Osteoblast (primary cell): ENCODE measurements at places on chromosomes 5 and 9.

- no peak overlapping the region for H3K4me3 ChIP-seq
- peaks cover 64% of the 10 kb centered on the region for H3K36me3 ChIP-seq
- no peaks in the 10 kb centered on the region for H3K27me3 ChIP-seq
- DNase-seq = no peak
These were observed 98.5 kb downstream of the MRPS27 start for GRCh38 chr5:72221541-72221940.

DNA sequence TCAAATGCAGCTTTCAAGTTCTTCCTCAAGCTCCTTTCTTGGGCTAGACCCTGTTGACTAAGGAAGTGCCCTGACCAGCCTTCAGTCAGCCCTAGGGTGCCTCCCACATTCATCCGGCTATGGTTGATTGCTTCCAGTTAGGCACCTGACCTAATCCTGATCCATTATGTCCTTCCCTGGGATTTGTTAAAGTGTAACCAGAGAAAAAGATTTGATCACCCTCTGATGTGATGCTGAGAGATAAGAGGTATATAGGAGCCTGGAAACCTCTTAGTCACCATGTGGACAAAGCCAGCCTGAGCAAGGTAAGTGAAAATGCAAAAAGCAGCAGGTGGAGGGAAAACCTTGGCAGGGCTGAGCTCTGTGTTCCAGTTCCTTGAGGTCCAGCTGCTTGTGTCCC, 178.8 kb upstream of the ERCC6L2 start:
- DNase-seq = no peak
- H3K4me1 ChIP-seq = no peaks in the 10 kb centered on the region
- no peak overlapping the region for H3K27ac ChIP-seq
- H3K36me3 ChIP-seq = no peaks in the 10 kb centered on the region
- H3K27me3 ChIP-seq = no peaks in the 10 kb centered on the region

- peaks cover 11% of the 10 kb centered on the region for H3K4me1 ChIP-seq
- no peak for DNase-seq
- H3K27me3 ChIP-seq = no peaks in the 10 kb centered on the region
These were observed 6.6 kb upstream of the ASPN start for GRCh38 chr9:92488681-92489550.

- peak; percentile 93 for DNase-seq
- peaks cover 40% of the 10 kb centered on the region for H3K4me1 ChIP-seq
- peak overlapping the region; percentile 50 for H3K4me3 ChIP-seq
- peaks cover 46% of the 10 kb centered on the region for H3K27me3 ChIP-seq
- peak overlapping the region; percentile 58 for H3K27ac ChIP-seq
These were observed 54.9 kb downstream of the COL15A1 start for GRCh38 chr9:98998441-98999151.

GRCh38 chr5:141547921-141548320, 59.0 kb downstream of the PCDHGC5 start:
- H3K4me1 ChIP-seq = no peaks in the 10 kb centered on the region
- peaks cover 3% of the 10 kb centered on the region for H3K36me3 ChIP-seq
- H3K4me3 ChIP-seq = no peak overlapping the region
- no peak for DNase-seq
- H3K27me3 ChIP-seq = no peaks in the 10 kb centered on the region

- no peaks in the 10 kb centered on the region for H3K36me3 ChIP-seq
- no peak for DNase-seq
- peaks cover 16% of the 10 kb centered on the region for H3K4me1 ChIP-seq
- H3K4me3 ChIP-seq = no peak overlapping the region
These were observed 86.5 kb downstream of the KDM4C start for GRCh38 chr9:6844267-6844666.

- H3K36me3 ChIP-seq = no peaks in the 10 kb centered on the region
- H3K27ac ChIP-seq = no peak overlapping the region
- no peaks in the 10 kb centered on the region for H3K27me3 ChIP-seq
These were observed 7.3 kb downstream of the PPP3R2 start for GRCh38 chr9:101587332-101588043.

GRCh38 chr9:104905153-104905901, 22.6 kb downstream of the ABCA1 start:
- no peak for DNase-seq
- H3K4me1 ChIP-seq = peaks cover 35% of the 10 kb centered on the region
- H3K27ac ChIP-seq = no peak overlapping the region
- no peaks in the 10 kb centered on the region for H3K36me3 ChIP-seq

DNA sequence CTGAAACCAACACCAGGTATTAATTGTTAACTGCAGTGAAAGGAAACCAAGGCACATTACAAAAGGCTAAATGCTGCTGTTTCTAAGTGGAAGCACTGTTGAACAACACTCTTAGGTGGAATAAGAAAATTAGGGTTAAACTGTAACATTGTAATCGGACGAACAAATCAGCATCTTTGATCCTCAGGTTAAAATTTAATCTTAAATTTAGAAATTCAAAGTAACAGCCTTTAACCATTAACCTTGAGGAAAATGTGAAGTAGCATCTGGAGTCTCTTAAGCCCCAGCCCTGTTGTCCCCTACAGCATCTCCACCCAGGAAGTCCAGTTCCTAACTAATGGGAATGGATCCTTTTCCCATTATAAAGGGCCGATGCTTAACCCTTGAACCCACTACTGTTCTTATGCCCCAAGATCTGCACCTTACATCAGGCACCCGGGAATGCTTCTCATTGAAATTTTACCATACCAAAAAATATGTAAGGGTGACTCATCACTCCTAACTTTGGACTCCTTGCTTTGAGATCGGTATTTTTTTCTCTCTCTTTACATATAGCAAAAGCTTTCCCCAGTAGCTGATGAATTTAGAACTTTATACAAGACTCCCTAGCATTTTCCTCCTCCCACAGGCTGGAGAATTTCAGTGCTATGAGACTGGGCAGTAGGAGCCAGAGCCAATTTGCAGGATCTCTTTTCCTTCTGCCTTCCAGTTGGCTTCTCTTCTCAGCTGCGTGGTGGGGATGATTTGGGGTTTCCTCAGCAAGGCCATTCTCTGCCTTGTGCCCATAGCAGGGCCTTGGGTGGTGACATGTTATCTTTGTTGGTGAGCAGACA, 32.0 kb upstream of the ITGA2 start:
- H3K27ac ChIP-seq = no peak overlapping the region
- DNase-seq = peak; percentile 65

GRCh38 chr9:133976191-133976861, 15.8 kb downstream of the VAV2 start:
- no peak overlapping the region for H3K4me3 ChIP-seq
- H3K4me1 ChIP-seq = no peaks in the 10 kb centered on the region
- DNase-seq = peak; percentile 70
- H3K27ac ChIP-seq = no peak overlapping the region

DNA sequence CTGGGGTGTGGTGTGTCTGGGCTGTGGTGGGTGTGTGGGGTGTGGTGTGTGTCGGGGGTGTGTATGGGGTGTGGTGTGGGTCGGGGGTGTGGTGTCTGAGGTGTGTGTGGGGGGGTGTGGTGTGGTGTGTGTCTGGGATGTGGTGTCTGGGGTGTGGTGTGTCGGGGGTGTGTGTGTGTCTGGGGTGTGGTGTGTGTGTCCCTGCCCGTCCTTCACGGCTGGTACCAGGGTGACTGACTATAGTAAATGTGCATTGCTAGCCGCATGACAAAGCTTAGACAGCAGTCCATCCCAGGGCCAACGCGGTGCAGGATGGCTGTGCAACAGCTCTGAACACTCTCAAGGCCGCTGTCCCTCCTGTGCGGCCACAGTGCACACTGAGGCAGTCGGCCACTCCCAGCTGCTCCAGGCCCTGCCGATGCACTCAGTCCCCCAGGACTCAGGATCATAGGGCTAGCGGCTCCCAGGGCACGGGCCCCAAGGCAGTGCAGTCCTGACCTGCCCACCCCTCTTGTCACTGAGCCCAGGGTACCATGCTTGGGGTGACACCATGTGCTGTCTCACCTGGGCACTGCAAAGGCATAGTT, 54.0 kb downstream of the SECISBP2 start:
- no peak overlapping the region for H3K27ac ChIP-seq
- no peaks in the 10 kb centered on the region for H3K36me3 ChIP-seq
- H3K27me3 ChIP-seq = no peaks in the 10 kb centered on the region
- DNase-seq = peak; percentile 74

- H3K36me3 ChIP-seq = no peaks in the 10 kb centered on the region
- peaks cover 10% of the 10 kb centered on the region for H3K4me1 ChIP-seq
- DNase-seq = no peak
- no peak overlapping the region for H3K27ac ChIP-seq
These were observed 125.0 kb downstream of the AOPEP start for GRCh38 chr9:94851467-94851866.

GRCh38 chr9:78542491-78543181, 245.7 kb downstream of the PSAT1 start:
- H3K27ac ChIP-seq = no peak overlapping the region
- no peaks in the 10 kb centered on the region for H3K36me3 ChIP-seq
- no peak for DNase-seq
- no peak overlapping the region for H3K4me3 ChIP-seq
- peaks cover 11% of the 10 kb centered on the region for H3K4me1 ChIP-seq

GRCh38 chr5:133222521-133222920, 170.7 kb downstream of the HSPA4 start:
- H3K27ac ChIP-seq = no peak overlapping the region
- peaks cover 8% of the 10 kb centered on the region for H3K27me3 ChIP-seq
- no peaks in the 10 kb centered on the region for H3K36me3 ChIP-seq
- no peaks in the 10 kb centered on the region for H3K4me1 ChIP-seq
- no peak overlapping the region for H3K4me3 ChIP-seq
- no peak for DNase-seq

- H3K4me3 ChIP-seq = no peak overlapping the region
- H3K27me3 ChIP-seq = no peaks in the 10 kb centered on the region
- peak; percentile 61 for DNase-seq
- H3K4me1 ChIP-seq = peaks cover 3% of the 10 kb centered on the region
These were observed 6.7 kb upstream of the LCN1 start for GRCh38 chr9:135514342-135515082.

DNA sequence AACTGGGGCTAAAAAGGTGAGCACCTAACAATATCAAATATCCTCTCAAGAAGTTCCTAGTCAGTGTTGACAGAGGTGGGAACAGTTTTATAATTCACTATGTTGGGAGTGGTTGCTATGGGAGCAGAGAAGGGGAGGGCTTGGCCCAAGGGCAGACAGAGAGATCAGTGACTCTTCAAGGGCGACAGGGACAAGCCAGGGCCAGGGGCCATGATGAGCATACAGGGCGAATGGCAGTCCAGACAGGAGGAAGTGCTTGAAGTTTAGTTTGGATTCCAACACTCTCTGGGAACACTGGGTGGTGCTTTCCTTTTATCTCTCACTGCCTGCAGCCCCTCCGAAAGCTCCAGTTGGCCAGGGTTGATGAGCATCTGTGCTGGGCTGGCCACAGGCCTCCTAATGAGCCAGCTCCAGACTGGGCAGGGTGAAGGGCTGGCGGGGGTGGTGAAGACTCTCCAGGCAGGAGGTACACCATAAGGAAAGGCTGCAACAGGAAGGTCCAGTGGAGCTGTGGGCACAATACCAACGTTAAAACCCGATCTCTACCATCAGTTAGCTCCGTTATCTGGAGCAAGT, 111.3 kb downstream of the TMEM174 start:
- no peaks in the 10 kb centered on the region for H3K36me3 ChIP-seq
- DNase-seq = no peak
- no peak overlapping the region for H3K4me3 ChIP-seq
- H3K27me3 ChIP-seq = no peaks in the 10 kb centered on the region
- peaks cover 5% of the 10 kb centered on the region for H3K4me1 ChIP-seq
- H3K27ac ChIP-seq = no peak overlapping the region

DNA sequence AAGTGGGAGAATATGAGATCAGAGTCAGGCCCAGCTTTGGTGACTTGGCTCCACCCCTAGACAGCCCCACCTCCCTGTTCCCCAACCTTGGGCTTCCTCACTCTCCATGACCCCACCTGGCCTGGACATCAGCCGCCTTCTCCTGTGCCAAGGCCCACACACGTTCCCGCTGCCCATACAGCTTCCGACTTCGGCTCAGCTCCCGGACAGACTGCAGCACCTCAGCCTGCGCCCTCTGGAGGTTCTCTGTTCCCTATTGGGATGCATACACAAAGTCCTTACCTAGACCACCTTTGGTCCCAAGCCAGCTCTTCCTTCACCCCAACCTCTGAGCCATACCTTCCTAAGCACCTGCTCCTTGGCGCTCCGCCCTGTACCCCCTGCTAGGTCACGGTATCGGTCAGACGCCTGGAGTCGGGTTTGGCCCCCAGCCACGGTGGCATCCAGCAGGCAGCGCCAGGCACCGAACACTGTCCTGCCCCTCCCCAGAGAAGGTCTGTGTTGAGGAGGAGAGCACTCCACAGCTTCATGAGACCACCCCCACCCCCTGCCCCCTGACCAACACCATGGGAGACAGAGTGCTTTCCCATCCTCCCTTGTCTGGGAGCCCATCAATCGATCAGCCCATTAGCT, 2.0 kb downstream of the FCHSD1 start:
- no peak for DNase-seq
- no peak overlapping the region for H3K27ac ChIP-seq
- H3K4me1 ChIP-seq = peaks cover 14% of the 10 kb centered on the region
- no peaks in the 10 kb centered on the region for H3K27me3 ChIP-seq
- H3K36me3 ChIP-seq = peaks cover 41% of the 10 kb centered on the region

DNA sequence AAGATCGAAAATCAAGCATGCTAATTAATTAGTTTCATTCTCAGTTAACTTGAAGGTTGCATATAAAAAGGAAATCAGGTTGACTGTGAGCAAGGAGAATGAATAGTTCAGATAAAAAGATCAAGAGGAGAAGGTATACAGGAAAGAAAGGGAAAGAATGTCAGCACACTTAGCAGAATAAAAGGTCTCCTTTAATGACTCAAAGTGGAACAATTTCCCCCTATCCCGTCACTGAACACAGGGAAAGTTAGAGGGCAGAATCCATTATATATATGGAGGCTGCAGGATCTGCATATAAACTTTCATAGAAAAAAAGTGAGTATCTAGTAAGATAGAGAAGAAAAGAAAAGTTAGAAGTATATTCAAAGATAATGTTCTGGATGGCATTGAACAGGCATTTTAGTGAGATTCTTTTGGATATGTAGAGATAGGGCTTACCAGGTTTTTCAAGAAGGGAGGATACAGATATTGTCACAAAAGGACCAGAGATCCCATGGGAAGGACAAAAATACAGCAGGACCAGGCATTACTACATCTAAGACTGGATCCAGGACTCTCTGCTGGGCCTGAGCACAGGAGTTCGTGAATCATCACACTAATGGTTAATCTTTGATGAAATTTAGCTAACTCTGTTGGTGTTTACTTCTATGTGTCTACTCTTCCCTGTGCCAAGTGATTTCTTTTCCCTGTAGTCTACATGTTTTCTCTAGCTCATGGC, 988.2 kb upstream of the ARRDC3 start:
- no peaks in the 10 kb centered on the region for H3K27me3 ChIP-seq
- no peaks in the 10 kb centered on the region for H3K36me3 ChIP-seq
- no peak overlapping the region for H3K4me3 ChIP-seq
- H3K4me1 ChIP-seq = no peaks in the 10 kb centered on the region
- no peak overlapping the region for H3K27ac ChIP-seq
- DNase-seq = no peak

- no peak for DNase-seq
- peaks cover 78% of the 10 kb centered on the region for H3K36me3 ChIP-seq
- no peak overlapping the region for H3K4me3 ChIP-seq
- peak overlapping the region; percentile 85 for H3K27ac ChIP-seq
- peaks cover 57% of the 10 kb centered on the region for H3K4me1 ChIP-seq
- no peaks in the 10 kb centered on the region for H3K27me3 ChIP-seq
These were observed 166.4 kb upstream of the OTULINL start for GRCh38 chr5:14415024-14415697.

GRCh38 chr5:145975361-145976066, 39.1 kb downstream of the SH3RF2 start:
- no peak overlapping the region for H3K4me3 ChIP-seq
- DNase-seq = peak; percentile 66
- H3K36me3 ChIP-seq = no peaks in the 10 kb centered on the region
- H3K27ac ChIP-seq = peak overlapping the region; percentile 56
- peaks cover 28% of the 10 kb centered on the region for H3K4me1 ChIP-seq
